NCI-H460 (cell line): ENCODE measurements at places on chromosomes 1 and 21. TPM values are rescaled to one million over a fixed set of nuclear protein-coding genes. Genes with fewer than 3 reads are reported as not detected.

HAPLN2 gene
- 0.52 TPM in 1 of 2 replicates, not detected in the other for total RNA-seq

CHIA gene
- not detected in 2 replicates for total RNA-seq

LENEP gene
- total RNA-seq = 0.84 TPM in 1 of 2 replicates, not detected in the other

UTS2 gene
- not detected in 2 replicates for total RNA-seq

ADAMTS1 gene
- total RNA-seq = 14.8 and 16.0 TPM in 2 replicates

SLC5A3 gene
- 7.6 and 8.5 TPM in 2 replicates for total RNA-seq

PLEKHN1 gene
- total RNA-seq = 0.43 and 0.84 TPM in 2 replicates

LRRC38 gene
- not detected in 2 replicates for total RNA-seq

MTARC1 gene
- total RNA-seq = 9.4 and 10.9 TPM in 2 replicates

RNU1-4 gene
- total RNA-seq = under 0.01 TPM in 2 replicates

INSRR gene
- total RNA-seq = 0.17 and 0.42 TPM in 2 replicates

CIART gene
- total RNA-seq = 1.1 and 1.4 TPM in 2 replicates

GPR37L1 gene
- total RNA-seq = not detected in 2 replicates

IKBKE gene
- 1.6 and 2.5 TPM in 2 replicates for total RNA-seq

FALEC gene
- total RNA-seq = not detected in 2 replicates

MARK1 gene
- 3.8 and 4.3 TPM in 2 replicates for total RNA-seq

S100A5 gene
- total RNA-seq = 0.30 TPM in 1 of 2 replicates, not detected in the other

GPATCH4 gene
- total RNA-seq = 28.7 and 36.7 TPM in 2 replicates

PERM1 gene
- not detected in 2 replicates for total RNA-seq

PLD5 gene
- not detected in 2 replicates for total RNA-seq

TMEM54 gene
- total RNA-seq = 5.3 and 6.1 TPM in 2 replicates

CASQ2 gene
- total RNA-seq = not detected in 2 replicates

PANK4 gene
- total RNA-seq = 9.5 and 12.5 TPM in 2 replicates

VSIG8 gene
- total RNA-seq = 0.05 TPM in 1 of 2 replicates, not detected in the other

RLF gene
- total RNA-seq = 10.9 and 11.7 TPM in 2 replicates

IFI44 gene
- 16.9 and 17.8 TPM in 2 replicates for total RNA-seq

DEPDC1 gene
- total RNA-seq = 181 and 192 TPM in 2 replicates

TTC22 gene
- total RNA-seq = not detected in 2 replicates

DISC1 gene
- total RNA-seq = 1.3 and 1.4 TPM in 2 replicates

GBP6 gene
- total RNA-seq = not detected in 2 replicates

PRELP gene
- not detected in 2 replicates for total RNA-seq
